Smooth muscle cell of the brain vasculature (primary cell): ENCODE measurements at places on chromosomes 16 and 17.

DNA sequence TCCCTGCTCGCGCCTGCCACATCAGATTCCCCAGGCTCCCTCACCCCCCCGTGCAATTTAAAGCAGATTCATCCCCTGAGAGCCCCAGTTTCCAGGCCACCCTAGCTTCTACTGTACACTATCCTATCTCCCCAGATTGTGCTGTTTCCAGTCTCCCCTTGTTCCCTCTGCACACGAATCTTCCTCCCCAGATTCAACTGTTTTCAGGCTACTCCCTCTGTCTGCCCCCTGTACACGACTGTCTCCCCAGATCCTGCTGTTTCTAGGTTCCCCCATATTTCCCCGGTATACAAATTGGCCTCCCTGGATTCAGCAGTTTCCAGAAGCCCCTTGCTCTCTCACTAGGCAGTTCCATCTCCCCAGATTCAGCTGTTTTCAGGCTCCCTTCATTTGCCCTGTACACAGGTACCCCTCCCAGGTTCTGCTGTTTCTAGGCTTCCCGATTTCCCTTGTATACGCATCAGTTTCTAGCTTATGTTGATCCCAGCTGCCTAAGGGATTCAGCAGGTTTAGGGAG is 22.9 kb downstream of the COPZ2 start:
- no peak for DNase-seq

DNA sequence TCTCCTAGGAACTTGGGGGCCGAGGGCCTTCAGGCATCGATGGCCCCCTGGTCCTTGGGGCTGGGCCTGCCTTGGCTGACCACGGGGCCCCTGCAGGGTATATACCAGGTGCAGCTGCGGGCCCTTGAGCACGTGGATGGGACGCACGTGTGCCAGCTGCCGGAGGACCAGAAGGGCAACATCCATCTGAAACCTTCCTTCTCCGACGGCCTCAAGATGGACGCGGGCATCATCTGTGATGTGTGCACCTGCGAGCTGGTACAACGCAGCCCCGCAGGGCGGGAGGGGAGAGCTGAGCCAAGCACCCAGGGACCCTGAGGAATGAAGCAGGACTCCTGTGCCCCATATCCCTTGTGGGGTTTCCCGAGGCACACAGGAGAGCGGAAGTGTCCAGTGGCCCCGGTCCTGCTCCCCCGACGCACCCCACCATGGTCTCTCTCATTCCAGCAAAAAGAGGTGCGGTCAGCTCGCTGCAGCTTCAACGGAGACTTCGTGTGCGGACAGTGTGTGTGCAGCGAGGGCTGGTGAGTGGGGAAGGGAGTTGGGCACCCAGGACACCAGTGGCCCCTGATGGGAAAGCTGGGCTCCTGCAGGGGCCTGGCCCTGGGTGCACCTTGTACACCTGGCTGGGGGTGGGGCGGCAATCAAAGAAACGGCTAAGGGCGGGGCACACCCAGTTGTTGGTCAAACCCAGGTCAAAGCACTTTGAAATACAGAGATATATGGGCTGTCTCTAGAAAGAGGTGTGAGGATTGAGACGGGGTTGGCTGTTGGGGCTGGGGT is 10.6 kb downstream of the ITGB4 start:
- no peak for DNase-seq

DNA sequence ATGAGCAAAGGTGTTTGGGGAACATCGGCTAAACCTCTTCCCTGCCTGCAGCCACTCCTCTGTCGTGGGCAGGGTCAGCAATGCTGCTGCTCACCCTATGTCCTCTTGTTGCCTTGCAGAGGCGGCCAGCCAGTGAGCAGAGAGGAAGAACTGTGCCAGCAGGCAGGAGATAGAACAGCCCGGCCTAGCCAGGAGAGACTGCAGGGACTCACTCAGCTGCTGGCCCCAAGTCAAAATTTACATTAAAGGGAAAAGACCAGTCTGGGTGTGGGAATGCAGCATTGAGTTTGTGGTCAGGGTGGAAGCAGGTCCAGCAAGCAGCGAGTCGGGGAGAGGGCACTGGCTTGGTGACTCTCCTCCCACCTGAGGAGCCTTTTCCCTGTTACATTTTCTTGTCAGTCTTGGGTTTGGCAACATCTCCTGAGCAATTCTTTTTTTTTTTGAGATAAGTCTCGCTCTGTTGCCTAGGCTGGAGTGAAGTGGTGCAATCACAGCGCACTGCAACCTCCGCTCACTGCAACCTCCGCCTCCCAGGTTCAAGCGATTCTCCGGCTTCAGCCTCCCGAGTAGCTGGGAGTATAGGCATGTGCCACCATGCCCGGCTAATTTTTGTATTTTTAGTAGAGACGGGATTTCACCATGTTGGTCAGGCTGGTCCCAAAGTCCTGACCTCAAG is 22.7 kb downstream of the LIG3 start:
- DNase-seq: no peak

GRCh38 chr17:35051183-35051578 is 12.3 kb downstream of the RFFL start:
- no peak for DNase-seq

GRCh38 chr16:69110406-69110805 is 5.0 kb downstream of the HAS3 start:
- no peak for DNase-seq

GRCh38 chr16:57953857-57954256 is 17.1 kb downstream of the CNGB1 start:
- no peak for DNase-seq

- no peak for DNase-seq
These were observed 242.1 kb upstream of the NLRP1 start for GRCh38 chr17:5826384-5826783.

DNA sequence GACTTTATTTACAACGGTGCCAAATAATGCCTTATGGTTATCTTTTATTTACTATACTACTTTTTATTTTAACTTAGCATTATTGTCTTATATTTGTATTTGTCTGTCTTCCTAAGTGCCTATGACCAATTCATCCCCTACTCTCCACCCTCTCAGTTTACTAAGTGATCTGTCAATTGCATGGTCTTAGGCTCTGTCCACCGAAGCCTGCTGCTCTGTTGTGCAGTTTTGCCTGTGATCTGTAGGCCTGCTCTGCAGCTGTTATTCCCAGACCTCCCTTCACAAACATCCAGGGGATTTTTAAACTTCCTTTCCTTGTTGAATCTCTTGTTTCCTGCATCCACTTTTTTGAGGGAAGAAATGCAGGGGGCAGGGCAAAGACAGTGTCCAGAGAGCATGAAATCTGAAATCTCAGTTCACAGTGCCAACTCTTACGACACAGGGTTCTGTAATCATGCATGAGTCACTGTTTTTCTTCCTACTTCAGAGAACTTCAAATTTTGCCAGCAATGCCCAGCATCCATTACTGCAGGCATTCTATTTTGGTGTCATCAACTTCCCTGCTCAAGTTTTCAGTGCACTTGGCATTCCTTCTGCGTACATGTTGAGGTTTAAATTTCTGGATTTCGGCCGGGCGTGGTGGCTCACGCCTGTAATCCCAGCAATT is 11.4 kb downstream of the SLFN5 start:
- DNase-seq: no peak

DNA sequence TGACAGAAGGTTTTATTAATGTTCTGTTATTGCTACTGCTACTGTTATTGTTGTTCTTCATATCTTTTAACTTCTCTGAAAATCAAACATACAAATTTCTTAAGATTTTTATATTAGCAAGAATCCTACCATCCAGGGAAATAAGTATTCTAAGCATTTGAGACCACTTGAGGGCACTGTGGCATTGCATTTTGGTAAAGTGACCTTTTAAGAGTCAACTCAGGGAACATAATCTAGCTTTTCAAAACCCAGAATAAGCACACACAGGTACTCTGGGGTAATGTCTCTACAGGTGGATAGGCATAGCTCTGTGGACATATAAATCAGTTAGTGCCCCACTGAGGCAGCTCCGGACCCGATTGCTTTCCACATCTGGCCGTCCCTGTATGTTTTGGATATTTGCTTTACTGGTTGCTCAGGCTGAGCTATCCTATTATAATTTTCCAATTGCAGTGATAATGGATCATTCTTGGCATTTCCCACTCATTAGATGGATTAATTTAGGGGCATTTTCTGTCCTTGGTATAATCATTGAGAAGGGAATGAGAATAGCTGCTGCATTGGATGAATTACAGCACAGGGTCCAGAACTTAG is 1425.1 kb upstream of the CDH8 start:
- peak; percentile 21 for DNase-seq

- DNase-seq: no peak
These were observed 92.2 kb downstream of the CMC2 start for GRCh38 chr16:80914379-80915078.

DNA sequence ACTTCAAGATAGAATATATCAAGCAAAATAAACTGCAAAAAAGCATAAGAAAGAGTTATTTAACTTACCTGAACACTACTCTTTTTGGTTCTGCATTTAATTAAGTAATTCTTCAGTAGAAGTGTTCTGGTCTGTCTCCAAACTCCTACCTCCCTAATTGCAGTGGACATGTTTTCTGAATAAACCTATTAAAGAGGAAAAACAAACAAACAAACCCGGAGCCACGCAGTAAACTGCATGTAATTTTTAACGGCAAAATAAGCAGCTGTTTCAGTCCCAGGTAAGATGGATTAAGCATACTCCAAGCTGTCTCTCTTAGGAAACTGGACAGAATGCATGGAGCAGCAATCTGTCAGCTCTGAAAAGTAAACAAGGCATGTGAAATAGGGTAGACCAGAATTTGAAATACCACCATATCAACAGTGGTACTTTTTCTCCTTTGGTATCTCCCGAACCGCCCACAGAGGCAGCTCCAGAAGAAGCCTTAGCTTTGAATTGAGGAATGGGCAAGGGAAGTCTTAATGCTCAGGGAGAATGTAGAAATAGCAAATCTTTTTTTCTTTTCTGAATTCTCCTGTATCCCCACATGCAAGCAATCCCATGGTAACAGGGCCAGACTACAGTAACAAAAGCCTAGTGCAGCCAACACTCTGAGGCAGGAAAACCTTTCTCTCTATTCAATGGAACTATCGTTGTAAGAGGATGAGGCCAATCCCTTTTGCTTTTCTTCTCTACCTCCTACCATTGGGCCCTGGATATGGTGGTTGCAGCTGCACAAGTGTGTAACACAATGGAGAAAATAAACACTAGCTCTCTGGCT is 12.5 kb downstream of the ABCA5 start:
- DNase-seq: no peak

GRCh38 chr17:7992516-7992915 is 9.9 kb upstream of the GUCY2D start:
- no peak for DNase-seq

- DNase-seq: no peak
These were observed 469.3 kb downstream of the TOX3 start for GRCh38 chr16:52077607-52078006.
